ENCODE measurements at places on chromosomes 13 and 19. TPM values are rescaled to one million over a fixed set of nuclear protein-coding genes. Genes with fewer than 3 reads are reported as not detected.

Gene IQCN
- 0.69 TPM for total RNA-seq

Gene FCGBP
- total RNA-seq, result 4.8 TPM

GRCh38 chr13:64725492-64725891 lies 2504.6 kb downstream of the PCDH9 start:
- DNase-seq, result no peak

- no peak for DNase-seq
These were observed 5.1 kb upstream of the TGFBR3L start for GRCh38 chr19:7909471-7910067.

DNA sequence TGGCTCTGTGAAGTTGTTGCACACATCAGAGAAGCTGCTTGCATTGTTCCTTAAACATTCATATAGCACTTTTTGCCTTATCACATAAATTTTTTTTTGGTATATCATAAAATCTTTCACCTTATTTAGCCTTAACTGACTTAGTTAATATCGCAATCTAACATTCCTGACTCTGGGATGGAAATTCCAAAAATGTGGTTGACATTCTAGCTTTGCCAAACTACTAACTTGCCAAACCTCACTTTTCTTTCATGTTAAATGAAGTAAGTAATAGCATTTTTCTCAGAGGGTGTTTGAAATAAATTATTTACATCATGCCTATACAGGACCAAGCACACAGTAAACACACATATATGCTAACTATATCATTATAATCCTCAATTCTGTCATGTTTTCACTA lies 736.9 kb upstream of the PCDH9 start:
- no peak for DNase-seq

All from activated CD8-positive, alpha-beta T cell treated with anti-CD3 and anti-CD28 coated beads for 36 hours (primary cell).